ENCODE measurements at places on chromosomes 5 and 9. TPM values are rescaled to one million over a fixed set of nuclear protein-coding genes. Genes with fewer than 3 reads are reported as not detected.

Gene ROPN1L
- total RNA-seq: 0.21 TPM

Gene MED7
- total RNA-seq: 17.7 TPM

- DNase-seq: no peak
These were observed 4.8 kb upstream of the ENTPD2 start for GRCh38 chr9:137058521-137059234.

DNA sequence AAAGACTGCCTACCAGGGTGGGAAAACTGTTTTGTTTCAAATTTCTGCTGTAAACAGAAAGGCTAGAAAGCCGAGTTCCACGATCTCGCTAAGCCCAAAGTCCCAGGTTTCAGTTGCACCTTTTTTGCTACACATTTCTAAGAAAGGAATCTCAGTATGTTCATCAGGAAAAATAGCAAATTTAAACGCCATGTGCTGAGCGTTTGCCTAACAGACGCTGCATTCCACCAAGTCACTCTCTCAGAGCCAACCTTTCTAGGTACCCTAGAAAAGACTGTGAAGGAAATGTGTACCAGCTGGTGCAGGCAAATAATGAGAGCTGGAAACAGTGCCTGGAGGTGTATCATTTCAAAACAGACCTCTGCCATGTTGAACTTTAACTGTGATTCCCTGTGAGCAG is 71.8 kb downstream of the FRMD3 start:
- no peak for DNase-seq

DNA sequence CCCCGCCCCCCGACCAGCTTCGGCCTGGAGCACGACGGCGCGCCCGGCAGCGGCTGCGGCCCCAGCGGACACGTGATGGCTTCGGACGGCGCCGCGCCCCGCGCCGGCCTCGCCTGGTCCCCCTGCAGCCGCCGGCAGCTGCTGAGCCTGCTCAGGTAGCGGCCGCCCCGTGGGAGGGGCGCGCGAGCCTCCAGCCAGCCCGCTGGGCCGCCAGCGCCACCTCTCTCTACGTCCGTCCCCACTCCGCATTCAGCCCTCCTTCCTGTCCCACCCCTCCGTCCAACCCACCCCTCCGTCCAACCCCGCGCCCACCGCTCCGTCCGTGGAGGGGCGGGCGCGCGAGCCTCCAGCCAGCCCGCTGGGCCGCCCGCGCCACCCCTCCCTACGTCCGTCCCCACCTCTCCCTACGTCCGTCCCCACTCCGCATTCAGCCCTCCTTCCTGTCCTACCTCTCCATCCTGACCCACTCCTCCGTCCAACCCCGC is 6.5 kb downstream of the ADAMTS13 start:
- no peak for DNase-seq

DNA sequence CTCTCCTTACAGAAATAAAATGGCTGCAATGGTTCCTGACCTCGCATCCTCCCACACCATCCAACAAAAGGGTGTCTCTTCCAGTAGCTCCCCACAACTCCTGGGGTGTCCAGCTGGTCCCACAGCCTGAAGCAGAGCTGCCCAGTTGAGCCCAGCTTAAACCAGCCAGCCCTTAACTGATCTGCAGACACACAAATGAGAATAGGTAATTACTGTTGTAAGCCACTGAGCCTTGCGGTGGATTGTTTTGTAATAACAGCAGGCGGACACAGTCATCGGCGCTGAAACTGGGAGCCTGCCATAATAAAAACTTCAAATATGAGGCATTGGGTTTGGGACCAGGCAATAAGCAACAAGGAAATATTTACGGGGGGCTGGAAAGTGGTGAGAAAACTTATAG is 10.4 kb upstream of the ZBTB43 start:
- no peak for DNase-seq

GRCh38 chr9:93209097-93209496 is 25.2 kb downstream of the WNK2 start:
- DNase-seq: no peak
